ENCODE measurements at places on chromosomes 4 and X.

DNA sequence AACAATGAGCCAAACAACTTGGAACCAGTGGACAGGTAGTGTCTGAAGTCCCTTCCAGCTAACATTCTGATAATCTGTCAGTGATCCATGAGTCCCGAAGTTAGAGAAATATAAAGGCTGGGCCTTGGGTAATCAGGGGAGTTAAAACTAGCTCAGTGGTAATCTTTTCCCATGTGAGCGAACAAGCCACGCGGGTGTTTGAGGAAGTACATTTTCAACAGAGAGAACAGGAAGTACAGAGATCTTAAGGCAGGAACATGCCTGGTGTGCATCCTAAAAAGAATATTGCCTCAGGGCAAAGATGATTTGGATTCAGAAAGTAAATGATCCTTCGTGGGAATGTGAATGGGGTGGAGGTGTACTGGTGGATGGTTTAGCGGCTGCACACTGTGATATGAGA is 42.9 kb downstream of the FNIP2 start:
- no peak for DNase-seq

DNA sequence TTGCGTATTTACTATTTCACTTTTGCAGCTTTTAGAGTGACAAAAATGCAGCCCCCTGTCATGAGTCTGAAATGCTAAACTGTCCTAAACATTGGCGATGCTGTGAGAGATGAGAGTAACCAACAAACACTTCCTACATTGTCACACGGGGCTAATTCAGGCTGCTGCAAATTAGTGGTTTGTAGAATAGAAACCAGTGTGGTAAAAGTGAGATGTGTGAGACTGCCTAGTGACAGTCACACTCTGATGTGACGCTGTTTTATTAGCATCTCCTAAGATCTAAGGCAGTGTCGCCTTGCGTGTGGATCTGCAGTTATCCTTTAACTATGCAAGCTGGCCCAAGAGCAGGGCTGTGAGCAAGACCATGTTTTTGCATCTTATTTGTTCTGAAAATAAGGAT is 800.2 kb upstream of the TENM3 start:
- DNase-seq, result no peak

DNA sequence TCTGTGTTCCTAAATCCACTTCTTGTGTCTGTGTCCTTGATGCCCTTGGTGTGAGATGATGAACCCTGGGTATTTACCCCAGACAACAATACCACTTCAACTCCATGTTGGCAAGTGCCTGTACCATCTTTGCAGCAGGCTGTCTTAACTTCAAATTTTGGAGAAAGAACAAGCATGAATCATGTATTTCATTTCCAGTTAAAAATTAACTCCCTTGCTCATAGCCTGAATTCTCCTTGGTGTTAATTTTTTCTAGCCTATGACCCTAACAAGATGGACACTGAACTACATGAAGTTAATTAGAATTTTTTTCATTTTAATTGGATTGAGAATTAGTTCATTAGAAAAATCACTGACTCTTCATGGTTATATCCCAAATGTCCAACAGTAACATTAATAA is 267.8 kb upstream of the INTU start:
- no peak for DNase-seq

DNA sequence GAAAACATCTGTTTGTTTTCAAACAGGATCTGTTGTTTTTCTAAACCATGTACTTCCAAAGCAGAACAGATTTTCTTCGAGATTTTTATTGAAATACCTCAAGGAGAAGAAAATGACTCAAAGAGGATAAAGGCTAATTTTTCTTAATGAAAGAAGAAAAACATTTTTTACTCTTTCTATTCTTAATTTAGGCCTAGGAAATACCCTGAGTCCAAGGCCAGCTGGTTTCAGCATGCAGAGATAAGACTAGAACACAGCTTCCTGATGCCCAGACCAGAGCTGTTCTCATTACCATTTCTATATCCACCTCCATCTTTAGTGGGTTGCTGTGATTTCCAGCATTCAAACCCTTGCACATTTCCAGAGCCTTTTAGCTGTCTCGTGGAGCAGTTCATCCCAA is 18.3 kb downstream of the GAB1 start:
- no peak for DNase-seq

GRCh38 chrX:118528071-118528737 is 32.6 kb downstream of the DOCK11 start:
- no peak for DNase-seq

DNA sequence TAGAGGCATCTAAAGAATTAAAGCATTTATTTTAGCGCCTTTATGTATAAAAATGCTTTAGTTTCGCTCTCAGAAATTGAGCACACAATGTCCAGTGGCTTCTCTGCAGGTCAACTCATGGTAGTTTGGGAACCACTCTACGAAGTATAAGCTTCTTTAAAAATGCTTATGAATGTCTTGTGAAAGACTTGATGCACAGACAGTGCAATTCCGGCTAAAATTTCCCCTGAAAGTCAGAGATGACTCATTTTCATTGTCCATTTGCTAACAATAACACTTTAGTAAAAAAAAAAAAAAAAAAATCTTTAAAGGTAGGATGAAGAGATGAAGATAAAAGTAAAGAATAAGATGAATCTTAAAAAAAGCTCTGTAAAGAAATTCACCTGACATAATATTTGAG is 117.2 kb downstream of the PDHA2 start:
- DNase-seq, result no peak

- DNase-seq, result no peak
Observed at GRCh38 chr4:83369831-83370639, 35.4 kb upstream of the HPSE start.

DNA sequence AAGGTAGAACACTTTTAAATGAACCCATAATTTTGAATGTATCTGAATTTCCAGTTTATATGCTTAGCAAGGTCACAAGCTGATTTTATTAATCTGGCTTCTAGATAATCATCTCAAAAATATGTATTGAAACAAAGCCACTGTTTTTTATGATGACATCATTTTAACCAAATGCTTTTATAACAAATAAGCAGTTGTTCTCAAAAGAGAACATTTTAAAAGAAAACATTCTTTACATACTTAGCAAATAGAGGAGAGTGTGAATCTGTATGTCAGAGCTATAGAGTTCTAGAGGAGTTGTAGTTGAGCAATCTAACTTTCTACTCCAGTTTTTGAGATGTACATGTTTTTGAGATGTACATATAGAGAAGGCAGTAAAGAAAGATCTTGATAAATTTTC is 42.5 kb downstream of the LAMP2 start:
- DNase-seq, result no peak

DNA sequence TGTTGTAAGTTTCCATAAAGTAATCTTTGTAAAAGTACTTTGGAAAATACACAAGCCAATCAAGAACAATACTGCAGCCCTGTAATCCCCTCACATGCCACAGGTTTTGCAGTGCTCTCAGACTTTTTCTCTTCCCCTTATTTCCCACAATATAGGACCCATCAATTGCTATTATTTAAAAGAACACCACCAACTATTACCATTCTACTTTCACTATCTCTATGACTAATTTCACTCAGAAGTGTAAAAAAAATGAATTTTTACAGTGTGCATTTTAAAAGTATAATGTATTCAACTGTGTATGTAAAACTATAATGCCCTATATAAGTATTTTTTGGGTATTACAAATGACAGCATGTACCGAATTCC is 1.7 kb downstream of the ATP8A1 start:
- no peak for DNase-seq

DNA sequence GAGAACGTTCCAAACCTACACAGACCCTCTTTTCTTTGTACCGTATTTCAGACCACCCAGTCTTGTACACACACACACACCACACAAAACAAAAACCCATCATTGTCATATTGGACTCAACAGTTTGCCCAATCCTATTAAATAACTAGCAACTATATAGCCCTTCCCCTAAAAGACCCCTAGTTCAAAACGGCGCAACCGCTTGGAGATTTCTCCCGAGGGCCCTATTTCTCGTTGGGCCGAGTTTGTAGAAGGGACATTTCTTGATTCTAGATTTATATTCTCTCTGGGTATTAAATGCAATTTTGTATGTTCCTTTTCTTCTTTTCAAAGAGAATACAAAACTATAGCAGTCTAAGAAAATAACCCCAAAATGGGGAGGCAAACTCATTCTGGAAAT is 547 bp upstream of the PDGFRA start:
- DNase-seq, result no peak

DNA sequence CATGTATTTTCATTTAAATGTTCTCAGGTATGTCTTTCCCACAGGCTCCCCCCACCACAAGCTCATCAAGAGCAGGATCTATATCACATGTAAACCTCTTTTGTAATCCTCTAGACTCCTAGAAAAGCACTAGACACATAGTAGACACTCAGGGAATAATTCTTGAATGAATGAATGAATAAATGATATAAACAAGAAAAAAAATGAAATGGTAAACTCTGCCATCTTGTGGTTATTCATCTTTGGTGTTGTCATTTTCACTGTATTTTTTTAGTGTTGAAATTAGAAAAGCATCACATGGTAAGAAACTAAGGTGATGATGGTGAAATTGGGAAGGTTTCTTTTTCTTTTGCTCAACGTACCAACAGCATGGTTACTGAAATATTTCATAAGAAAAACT is 34.2 kb upstream of the C1GALT1C1 start:
- no peak for DNase-seq

GRCh38 chr4:140135529-140136088 is 18.4 kb downstream of the MAML3 start:
- no peak for DNase-seq

- no peak for DNase-seq
Observed at GRCh38 chrX:17361620-17362019, 13.4 kb upstream of the NHS start.

DNA sequence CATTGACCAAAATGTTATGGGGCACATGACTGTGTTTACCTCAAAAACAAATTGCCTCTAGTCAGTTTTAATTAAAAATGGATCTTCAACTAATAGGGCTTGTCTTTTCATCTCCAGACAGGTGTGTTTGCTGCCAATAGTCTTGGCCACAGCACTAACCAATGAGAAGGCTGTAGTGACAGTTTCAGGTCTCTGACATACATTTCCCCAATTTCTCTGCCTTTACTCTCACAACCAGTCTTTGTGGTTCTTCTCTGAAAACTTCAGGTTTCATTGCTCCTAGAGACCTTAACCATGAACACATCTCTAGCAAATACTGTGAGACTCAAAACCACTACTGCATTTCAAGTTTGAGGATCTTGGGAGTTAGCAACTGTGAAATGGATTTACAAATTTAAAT is 3.5 kb upstream of the EDNRA start:
- no peak for DNase-seq

GRCh38 chrX:77014377-77015372 is 432.5 kb upstream of the FGF16 start:
- DNase-seq, result no peak

- peak; percentile 82 for DNase-seq
Observed at GRCh38 chrX:47217121-47217851, 1.2 kb upstream of the CDK16 start.

GRCh38 chrX:154371789-154372300 is 2.6 kb downstream of the FLNA start:
- no peak for DNase-seq

DNA sequence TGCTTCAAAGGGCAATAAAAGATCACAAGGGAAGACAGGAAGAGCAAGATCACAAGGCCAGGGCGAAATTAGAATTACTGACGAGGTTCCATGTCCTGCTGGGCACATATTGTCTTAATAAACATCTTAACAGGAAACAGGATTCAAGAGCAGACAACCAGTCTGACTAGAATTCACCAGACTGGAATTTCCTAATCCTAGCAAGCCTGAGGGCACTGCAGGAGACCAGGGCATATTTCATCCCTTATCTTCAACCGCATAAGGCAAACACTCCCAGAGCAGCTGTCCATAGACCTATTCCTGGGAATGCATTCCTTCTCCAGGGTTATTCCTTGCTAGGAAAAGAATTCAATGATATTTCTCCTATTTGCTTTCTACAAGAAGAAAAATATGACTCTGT is 12.4 kb upstream of the TDO2 start:
- DNase-seq, result no peak

DNA sequence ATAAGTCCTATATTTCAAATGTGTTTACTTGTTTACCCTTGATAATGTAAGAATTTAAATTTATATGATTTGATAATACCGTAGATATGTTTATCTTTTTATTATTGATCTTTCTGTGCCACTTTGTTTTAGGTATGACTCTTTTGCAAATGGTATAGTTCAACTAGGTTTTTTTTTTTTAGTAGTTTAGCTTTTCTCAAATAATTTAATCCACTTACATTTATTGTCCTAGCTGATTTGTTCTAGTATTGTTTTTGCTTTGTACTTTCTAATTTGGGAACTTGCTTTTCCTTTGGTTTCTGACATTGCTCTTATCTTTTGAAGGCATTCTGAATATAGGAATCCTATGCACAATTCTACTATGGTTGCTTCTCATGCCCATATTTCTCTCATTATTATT is 98.9 kb upstream of the NAP1L5 start:
- DNase-seq, result no peak

GRCh38 chr4:4794421-4794820 is 65.0 kb upstream of the MSX1 start:
- no peak for DNase-seq

GRCh38 chr4:108512615-108513505 is 107.5 kb upstream of the RPL34 start:
- DNase-seq, result no peak

GRCh38 chrX:142095651-142096245 is 109.3 kb downstream of the MAGEC2 start:
- DNase-seq, result no peak

DNA sequence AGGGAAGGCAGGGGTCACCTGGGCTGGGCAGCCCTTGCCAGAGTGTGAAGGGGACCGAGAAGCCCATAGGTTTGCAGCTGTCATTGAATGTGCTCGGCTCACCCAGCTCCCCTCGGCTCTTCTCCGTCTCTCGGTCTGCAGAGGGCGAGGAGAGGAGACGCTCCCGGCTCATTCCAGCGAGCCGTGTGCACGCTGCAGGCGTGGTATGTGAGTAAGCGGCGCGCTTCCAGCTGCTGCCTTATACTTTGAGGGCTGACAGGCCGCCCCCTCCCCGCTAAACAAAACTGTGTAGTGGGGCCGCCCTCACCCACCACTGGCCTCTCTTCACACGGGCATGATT is 23.0 kb upstream of the BCORL1 start:
- no peak for DNase-seq

- no peak for DNase-seq
Observed at GRCh38 chr4:122788935-122789334, 37.7 kb upstream of the FGF2 start.

DNA sequence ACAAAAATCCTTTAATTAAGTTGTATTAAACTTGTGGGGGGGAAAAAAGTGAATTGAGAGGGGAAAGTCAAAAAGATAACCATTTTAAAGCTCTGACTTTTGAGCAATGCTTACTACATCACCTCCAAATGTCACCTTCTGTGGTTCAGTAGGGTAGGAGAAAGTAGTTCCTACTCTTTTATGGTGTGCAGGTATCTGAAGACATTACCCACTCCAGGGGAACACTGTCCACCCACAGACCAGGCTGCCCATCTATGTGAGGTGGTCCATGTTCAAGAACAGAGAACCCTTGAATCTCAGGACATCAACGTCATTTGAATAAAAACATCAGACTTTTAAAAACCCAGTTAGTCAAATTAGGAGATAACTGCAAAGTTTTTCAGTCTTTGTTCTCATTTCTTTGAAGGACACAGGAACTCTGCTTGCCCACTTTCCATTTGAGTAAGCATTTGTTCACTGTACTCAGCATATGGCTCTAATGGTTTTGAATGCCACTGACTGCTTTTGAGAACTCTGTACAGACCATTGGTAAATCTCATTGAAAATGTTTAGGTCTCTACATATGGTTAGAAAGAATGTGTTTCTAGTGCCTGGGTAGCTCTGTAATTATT is 18.4 kb downstream of the NMU start:
- DNase-seq, result no peak

- DNase-seq, result no peak
Observed at GRCh38 chr4:189001971-189002450, 862.8 kb downstream of the TRIML1 start.

- DNase-seq, result no peak
Observed at GRCh38 chr4:1009542-1010394, 1.7 kb upstream of the FGFRL1 start.

All from keratinocyte (primary cell).